HCT116 (cell line): ENCODE measurements at places on chromosomes 3 and 15. TPM values are rescaled to one million over a fixed set of nuclear protein-coding genes. Genes with fewer than 3 reads are reported as not detected.

DALRD3 gene
- 42.9 TPM for total RNA-seq

FYTTD1 gene
- 70.7 TPM for total RNA-seq

KCNAB1 gene
- total RNA-seq: not detected

GPR156 gene
- total RNA-seq: 0.15 TPM

CLRN1 gene
- not detected for total RNA-seq

AMIGO3 gene
- 0.32 TPM for total RNA-seq

ARF4 gene
- 112 TPM for total RNA-seq

NR1I2 gene
- total RNA-seq: 0.07 TPM

NOX5 gene
- 0.91 TPM for total RNA-seq

DNA sequence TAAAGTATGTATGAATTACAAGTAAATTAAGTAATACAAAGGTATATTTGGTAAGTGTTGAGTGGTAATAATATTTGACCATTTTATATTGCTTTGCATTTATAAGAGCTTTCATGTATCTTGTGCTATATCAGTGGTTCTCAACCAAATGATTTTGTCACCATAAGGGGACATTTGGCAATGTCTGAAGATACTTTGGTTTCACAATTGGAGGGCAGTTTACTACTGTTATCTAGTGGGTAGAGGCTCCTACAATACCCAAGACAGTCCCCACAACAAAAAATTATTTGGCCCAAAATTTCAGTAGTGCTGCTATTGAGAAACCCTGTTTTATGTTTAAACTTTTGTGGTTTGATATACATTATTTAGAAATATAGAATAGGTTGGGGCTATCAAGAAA, 14.6 kb downstream of the TRPC1 start:
- H3K4me1 ChIP-seq: no peaks in the 10 kb centered on the region
- no peaks in the 10 kb centered on the region for H3K36me3 ChIP-seq
- H3K4me3 ChIP-seq: no peak overlapping the region
- H3K27ac ChIP-seq: no peak overlapping the region

DNA sequence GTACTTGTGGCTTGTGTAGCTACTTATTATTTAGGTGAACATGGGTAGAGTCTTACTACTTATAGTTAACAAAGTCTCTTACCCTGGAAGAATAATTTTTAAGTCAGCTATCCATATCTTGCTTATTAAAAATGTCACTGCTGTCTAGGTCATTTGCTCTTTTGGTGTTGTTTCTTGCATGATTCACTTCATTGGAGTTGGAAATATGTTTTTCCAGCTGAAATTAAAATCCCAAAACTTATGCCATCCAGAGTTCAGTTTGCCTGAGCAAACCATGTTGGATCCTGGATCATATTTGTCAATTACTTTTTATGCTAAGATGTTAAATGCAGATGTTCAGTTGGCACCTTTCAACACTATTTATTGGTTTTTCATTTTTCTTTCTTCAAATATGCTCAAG, 421.0 kb upstream of the RBMS3 start:
- no peaks in the 10 kb centered on the region for H3K36me3 ChIP-seq
- no peaks in the 10 kb centered on the region for H3K4me1 ChIP-seq
- H3K27ac ChIP-seq: no peak overlapping the region
- peaks cover 4% of the 10 kb centered on the region for H3K27me3 ChIP-seq
- no peak overlapping the region for H3K4me3 ChIP-seq
- DNase-seq: no peak

DNA sequence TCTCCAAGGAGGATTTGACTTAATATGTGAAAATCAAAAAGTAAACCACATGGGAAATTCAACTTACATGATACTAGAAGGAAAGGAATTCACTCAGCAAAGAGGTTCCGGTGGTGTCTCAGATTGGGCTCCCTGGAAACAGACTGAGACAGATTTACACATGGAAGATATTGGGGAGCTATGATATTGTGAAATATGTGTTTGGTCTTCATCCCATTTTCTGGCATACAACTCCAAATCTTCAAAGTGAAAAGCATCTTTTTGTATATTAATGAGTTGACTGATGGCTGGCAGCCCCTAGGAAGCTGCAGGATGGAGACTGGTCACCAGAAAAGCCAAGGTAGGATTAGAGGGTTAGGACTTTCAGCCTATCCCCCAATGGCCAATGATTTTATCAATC, 29.3 kb downstream of the GRK7 start:
- no peaks in the 10 kb centered on the region for H3K4me1 ChIP-seq
- no peak for DNase-seq
- H3K36me3 ChIP-seq: no peaks in the 10 kb centered on the region
- H3K27me3 ChIP-seq: no peaks in the 10 kb centered on the region
- H3K27ac ChIP-seq: no peak overlapping the region

DNA sequence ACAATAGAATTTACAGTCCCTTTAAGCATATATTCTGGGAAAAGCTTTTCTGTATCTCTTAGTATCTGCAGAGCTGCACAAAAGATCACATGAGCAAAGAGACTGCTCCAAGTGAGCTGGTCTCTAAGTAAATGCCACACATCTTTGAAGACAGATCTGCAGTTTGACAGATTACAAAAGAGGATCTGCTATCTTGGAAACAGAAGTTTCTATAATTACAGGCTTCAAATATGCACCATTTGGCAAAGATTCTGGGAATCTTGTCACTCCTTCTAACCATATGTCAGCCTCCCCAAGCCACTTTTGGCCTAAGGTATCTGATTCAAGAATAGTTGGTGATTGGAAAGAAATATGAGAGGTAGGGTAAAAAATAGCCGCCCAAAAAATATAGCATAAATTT, 9.6 kb upstream of the CFAP44 start:
- no peak overlapping the region for H3K4me3 ChIP-seq
- no peak for DNase-seq
- no peaks in the 10 kb centered on the region for H3K4me1 ChIP-seq
- no peaks in the 10 kb centered on the region for H3K27me3 ChIP-seq
- no peak overlapping the region for H3K27ac ChIP-seq

- no peak overlapping the region for H3K27ac ChIP-seq
- H3K27me3 ChIP-seq: no peaks in the 10 kb centered on the region
- H3K4me1 ChIP-seq: no peaks in the 10 kb centered on the region
- DNase-seq: no peak
Measured at GRCh38 chr3:186949281-186949982, 19.1 kb downstream of the ST6GAL1 start.

- no peak overlapping the region for H3K27ac ChIP-seq
- DNase-seq: no peak
- H3K27me3 ChIP-seq: no peaks in the 10 kb centered on the region
- no peaks in the 10 kb centered on the region for H3K36me3 ChIP-seq
- H3K4me3 ChIP-seq: no peak overlapping the region
Measured at GRCh38 chr3:14921811-14922705, 25.3 kb upstream of the NR2C2 start.

- H3K27me3 ChIP-seq: no peaks in the 10 kb centered on the region
- no peak for DNase-seq
- no peaks in the 10 kb centered on the region for H3K36me3 ChIP-seq
- no peak overlapping the region for H3K27ac ChIP-seq
- H3K4me3 ChIP-seq: no peak overlapping the region
Measured at GRCh38 chr3:171838218-171838720, 4.9 kb upstream of the TMEM212 start.

- no peak overlapping the region for H3K27ac ChIP-seq
- H3K27me3 ChIP-seq: no peaks in the 10 kb centered on the region
- no peaks in the 10 kb centered on the region for H3K4me1 ChIP-seq
Measured at GRCh38 chr3:80785475-80785874, 976.0 kb downstream of the GBE1 start.

DNA sequence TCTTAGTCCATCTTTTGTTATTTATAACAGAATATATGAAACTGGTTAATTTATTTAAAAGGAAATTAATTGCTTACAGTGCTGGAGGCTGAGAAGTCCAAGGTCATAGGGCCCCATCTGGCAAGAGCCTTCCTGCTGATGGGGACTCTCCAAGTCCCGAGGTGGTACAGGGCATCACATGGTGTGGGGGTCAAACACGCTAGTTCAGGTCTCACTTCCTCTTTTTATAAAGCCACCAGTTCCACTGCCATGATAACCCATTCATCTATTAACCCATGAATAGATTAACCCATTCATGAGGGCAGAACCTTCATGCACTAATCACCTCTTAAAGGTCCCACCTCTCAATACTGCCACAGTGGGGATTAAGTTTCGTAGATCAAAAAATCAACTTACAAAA, 659.3 kb downstream of the NAALADL2 start:
- H3K4me1 ChIP-seq: no peaks in the 10 kb centered on the region
- H3K27ac ChIP-seq: no peak overlapping the region
- H3K27me3 ChIP-seq: no peaks in the 10 kb centered on the region
- H3K4me3 ChIP-seq: no peak overlapping the region
- DNase-seq: no peak
- no peaks in the 10 kb centered on the region for H3K36me3 ChIP-seq

DNA sequence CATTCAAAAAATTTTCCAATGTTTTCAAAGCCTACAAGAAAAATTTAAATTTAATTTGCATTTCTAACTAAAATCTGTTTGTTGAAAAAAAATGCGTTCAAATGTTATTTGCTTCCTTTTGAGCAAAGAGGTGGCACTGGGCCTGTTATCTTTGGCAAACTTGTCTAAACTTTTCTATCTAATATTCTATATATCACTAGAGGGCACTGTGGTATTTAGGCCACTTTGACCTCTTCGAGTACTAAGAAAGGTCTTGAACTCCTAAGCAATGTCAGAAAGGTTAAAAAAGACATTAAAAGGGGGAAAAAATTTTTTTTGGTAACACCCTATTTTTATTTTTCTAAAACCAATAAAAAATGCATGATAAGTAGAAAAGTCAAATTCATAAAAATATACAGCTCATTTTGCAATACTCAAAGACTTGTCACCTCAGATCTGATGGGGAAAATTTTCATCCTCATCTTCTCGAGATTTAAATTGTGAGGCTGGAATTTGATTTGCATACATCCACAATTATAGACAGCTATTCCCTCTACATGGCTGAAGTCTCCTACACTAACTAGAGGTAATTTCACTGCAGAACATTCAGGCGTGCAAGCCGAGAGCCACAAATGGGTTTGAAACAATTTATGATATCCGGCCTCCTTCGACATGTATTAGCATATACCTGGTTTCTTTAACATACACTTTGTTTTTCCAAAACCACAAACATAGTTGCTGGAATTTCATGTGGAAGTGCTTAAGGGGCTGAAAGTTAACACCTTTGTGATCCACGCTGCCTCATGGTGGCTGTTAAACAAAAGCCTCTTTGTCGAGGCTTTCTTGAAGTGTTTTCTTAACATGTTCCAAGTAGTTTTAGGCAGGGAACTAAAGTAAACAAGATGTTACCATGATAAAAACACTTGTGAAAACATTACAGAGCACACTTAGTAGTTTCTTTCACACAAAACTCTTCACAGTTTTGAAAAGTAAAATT, 576.4 kb downstream of the FOXP1 start:
- no peaks in the 10 kb centered on the region for H3K4me1 ChIP-seq
- no peaks in the 10 kb centered on the region for H3K27me3 ChIP-seq
- DNase-seq: no peak
- no peaks in the 10 kb centered on the region for H3K36me3 ChIP-seq
- H3K4me3 ChIP-seq: no peak overlapping the region
- no peak overlapping the region for H3K27ac ChIP-seq

DNA sequence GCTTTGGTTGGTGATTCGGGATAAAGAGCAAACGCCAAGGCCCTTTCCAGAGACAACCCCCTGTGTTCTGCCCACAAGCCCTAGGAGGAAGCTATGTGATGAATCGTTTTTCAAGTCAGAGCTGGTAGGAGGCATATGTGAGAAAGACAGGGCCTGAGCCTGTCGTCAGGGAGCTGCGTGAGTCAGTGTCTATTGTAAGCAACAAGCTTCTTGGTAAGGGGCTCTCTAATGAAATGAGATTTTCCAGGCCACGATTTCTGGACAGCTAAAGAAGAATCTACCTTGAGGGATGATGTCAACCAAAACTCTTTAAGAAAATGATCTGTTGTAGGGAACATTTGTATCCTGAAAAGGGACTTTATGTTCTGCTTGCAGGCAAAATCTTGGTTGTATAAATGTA, 318.9 kb upstream of the IL12A start:
- no peak overlapping the region for H3K27ac ChIP-seq
- no peaks in the 10 kb centered on the region for H3K27me3 ChIP-seq
- no peak overlapping the region for H3K4me3 ChIP-seq
- peaks cover 3% of the 10 kb centered on the region; the same call in 1 of the 2 replicates for H3K4me1 ChIP-seq

- DNase-seq: no peak
- no peak overlapping the region for H3K4me3 ChIP-seq
- H3K4me1 ChIP-seq: peaks cover 30% of the 10 kb centered on the region
- no peaks in the 10 kb centered on the region for H3K27me3 ChIP-seq
Measured at GRCh38 chr3:11717301-11717700, 73.6 kb upstream of the VGLL4 start.

DNA sequence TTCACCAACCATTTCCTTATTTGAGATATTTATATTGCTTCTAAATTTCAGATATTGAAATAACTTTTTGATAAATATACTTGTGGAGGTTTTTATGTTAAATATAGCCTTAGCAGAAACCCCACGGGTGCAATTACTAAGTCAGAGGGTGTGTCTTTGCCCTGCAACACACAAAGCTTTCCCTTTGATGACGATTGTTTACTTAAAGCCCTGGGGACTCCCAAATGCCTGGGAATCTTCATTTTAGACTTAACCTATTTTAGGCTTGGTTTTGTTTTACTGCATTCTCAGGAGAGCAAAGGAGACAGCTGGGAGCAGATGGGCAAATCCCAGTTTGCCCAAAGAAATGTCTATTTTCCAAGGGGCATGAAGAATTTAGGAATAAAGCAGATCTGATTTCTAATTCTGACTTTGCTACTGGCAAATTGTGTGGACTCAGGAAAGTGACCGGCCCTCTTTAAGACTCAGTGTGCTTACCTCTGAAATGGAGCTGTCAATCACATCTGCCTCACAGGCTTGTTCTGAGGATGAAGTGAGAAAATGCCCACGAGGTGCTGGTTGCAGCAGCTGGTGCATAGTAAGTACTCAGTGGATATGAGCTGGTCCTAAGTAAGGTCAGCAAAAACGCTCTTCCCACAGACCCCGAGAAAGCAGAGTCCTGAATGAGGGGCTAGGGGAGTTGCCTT, 49.3 kb upstream of the CA12 start:
- DNase-seq: no peak
- no peaks in the 10 kb centered on the region for H3K27me3 ChIP-seq
- H3K27ac ChIP-seq: no peak overlapping the region
- H3K4me1 ChIP-seq: no peaks in the 10 kb centered on the region
- no peak overlapping the region for H3K4me3 ChIP-seq

- no peaks in the 10 kb centered on the region for H3K36me3 ChIP-seq
- H3K27me3 ChIP-seq: no peaks in the 10 kb centered on the region
- no peak overlapping the region for H3K4me3 ChIP-seq
- no peaks in the 10 kb centered on the region; the same call in 1 of the 2 replicates for H3K4me1 ChIP-seq
Measured at GRCh38 chr15:66866656-66867055, 164.6 kb downstream of the SMAD6 start.

GRCh38 chr15:70265466-70265978, 167.8 kb upstream of the TLE3 start:
- DNase-seq: no peak
- no peak overlapping the region for H3K27ac ChIP-seq
- H3K27me3 ChIP-seq: peaks cover 20% of the 10 kb centered on the region; the same call in 1 of the 2 replicates
